RKO (cell line): ENCODE measurements at places on chromosomes 7 and 10.

DNA sequence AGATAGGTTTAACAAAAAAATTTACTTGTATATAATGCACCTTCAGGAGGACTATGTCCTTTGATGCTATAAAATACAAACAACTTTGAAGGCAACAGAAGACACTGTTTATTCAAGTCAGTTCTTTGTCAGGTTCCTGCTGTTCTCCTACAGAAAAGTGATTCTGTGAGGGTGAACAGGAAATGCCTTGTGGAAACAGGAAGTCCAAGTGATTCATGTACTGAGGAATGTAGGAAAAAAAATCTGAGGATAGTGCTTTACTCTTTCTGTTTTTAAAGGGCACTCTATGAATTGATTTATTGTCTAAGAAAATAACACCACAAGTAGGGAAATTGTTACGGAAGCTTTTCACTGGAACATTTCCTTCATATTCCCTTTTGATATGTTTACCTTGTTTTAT lies 171.9 kb downstream of the HDAC9 start:
- DNase-seq: peak; percentile 84

- DNase-seq: no peak
Observed at GRCh38 chr10:96772196-96772595, 51.9 kb upstream of the PIK3AP1 start.

DNA sequence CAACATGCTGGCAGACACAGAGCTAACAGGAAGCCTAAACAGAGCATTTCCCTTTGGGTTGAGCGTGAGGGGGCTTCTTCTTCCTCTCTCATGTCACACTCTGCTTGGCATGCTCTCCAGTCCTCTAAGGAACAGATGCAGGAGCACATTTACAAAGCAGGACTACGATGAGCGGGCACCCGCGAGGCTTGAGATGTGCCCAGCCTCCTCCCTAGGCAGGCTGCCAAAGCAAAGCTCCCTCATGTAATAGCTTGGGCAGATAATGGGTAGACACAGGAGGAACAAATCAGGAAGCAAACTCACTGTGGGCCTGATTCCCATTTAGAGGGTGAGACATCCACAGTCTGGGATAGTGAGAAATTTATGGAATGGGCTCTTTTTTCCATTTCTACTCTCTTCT lies 519.1 kb downstream of the NRG3 start:
- no peak for DNase-seq

GRCh38 chr10:3652886-3653285 lies 132.1 kb downstream of the KLF6 start:
- DNase-seq: no peak

GRCh38 chr10:32199714-32200394 lies 143.6 kb upstream of the KIF5B start:
- DNase-seq: no peak

DNA sequence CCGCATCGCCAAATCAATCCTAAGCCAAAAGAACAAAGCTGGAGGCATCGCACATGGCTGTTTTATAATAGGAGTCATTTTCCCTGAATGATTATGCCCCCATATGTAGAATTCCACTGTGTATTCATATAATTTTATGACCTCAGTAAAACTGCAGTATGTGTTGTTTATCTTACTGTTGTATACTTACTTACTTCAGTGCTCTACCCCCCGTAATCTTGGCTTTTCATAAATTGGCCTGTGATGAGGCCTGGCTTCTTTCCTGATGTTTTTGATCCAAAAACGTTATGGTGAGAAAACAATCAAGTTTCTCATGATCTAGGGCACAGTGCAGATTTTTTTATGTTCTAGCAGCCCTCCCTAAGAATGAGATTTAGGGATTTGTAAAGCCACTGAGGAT lies 306.4 kb upstream of the FZD1 start:
- no peak for DNase-seq

DNA sequence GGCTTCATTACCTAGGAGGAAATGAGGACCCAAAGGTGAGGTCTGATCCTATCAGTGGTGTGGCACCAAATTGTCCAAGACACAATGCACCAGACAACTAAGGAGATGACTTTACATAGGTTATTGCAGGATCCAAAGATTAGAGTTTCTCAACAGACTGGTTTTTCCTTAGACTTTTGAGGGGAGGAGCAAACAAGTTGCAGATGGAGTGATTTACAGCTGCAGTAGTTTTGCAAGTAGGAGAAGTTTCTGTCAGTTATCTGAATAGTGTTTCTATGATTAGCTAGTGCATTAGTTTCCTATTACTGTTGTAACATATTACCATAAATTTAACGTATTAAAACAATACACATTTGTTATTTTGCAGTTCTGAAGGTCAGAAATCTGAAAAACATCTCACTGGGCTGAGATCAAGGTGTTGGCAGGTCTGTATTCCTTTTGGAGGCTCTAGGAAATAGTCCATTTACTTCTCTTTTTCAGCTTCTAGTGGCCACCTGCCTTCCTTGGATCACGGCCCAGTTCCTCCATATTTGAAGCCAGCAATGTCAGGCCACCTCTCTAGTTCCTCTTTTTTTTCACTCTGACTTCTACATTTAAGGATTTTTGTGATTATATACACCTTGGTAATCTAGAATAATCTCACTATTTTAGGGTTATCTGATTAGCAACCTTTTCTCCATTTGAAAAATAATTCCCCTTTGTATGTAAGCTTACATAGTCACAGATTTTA lies 994.9 kb downstream of the REEP3 start:
- no peak for DNase-seq
